Stimulated activated CD4-positive, alpha-beta T cell treated with anti-CD3 and anti-CD28 coated beads, Interleukin-1b, Interleukin-23, amount 100 ng/mL, for 48 hours (primary cell): ENCODE measurements at places on chromosomes 1 and 21.

GRCh38 chr1:89826594-89826993, 5.8 kb downstream of the LRRC8D start:
- DNase-seq, result no peak

- no peak for DNase-seq
Observed at GRCh38 chr1:157045250-157046218, at the start of gene ARHGEF11. Gene ARHGEF11, minus strand, starts transcription at chr1:157045742. Its CDS starts 1,412 bp downstream, at chr1:157044330.

- DNase-seq, result no peak
Observed at GRCh38 chr21:35077466-35077865, 28.4 kb upstream of the RUNX1 start.

- DNase-seq, result peak; percentile 14
Observed at GRCh38 chr1:211606914-211607753, 28.2 kb upstream of the SLC30A1 start.

GRCh38 chr1:66182551-66183178, 351.3 kb upstream of the SGIP1 start:
- DNase-seq, result peak; percentile 63

GRCh38 chr1:155196103-155196892, 11.4 kb downstream of the THBS3 start:
- DNase-seq, result no peak

GRCh38 chr1:52404975-52405338, 555 bp downstream of the PRPF38A start:
- DNase-seq, result no peak

DNA sequence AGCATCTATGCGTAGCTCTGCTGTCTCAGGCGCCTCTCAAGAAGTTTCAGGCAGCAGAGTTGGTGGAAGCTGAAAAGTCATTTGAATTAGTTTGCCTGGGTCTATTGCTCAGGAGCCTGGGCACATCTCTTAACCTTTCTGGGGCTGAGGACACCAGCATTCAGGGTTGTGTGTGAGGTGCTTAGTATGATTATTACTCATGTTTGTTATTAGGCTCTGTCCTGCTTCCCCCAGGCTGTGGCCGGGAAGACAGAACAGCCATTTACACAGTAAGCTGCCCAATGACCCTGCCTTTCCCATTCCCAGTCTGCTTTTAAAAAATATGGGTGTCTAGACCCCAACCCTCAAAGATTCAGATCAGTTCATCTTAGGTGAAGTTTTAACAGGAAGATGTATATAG, 53.9 kb upstream of the CACNA1E start:
- no peak for DNase-seq

DNA sequence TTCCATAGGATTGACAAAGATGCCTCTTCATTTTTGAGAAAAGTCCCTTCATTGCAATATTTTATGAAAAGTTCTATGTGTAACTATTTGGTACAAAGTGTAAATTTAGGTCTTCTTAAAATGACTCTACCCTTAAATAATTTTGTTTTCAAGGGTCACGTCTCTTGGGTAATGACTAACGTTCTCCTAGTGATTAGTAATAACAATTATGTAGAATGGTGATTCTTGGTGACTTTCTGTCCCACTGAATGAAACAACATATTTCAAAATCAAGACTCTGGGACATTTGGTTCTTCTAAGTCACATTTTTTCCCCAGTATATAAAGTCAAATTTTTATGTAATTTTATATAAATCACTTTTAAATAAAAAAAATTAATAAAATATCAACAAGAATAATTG, 277.5 kb upstream of the ADAMTS5 start:
- no peak for DNase-seq

GRCh38 chr1:176752505-176752904, 289.5 kb downstream of the PAPPA2 start:
- no peak for DNase-seq

GRCh38 chr1:45152126-45152525, 54.3 kb downstream of the ZSWIM5 start:
- DNase-seq, result no peak

GRCh38 chr1:212486619-212486975, 53.9 kb downstream of the NENF start:
- no peak for DNase-seq

DNA sequence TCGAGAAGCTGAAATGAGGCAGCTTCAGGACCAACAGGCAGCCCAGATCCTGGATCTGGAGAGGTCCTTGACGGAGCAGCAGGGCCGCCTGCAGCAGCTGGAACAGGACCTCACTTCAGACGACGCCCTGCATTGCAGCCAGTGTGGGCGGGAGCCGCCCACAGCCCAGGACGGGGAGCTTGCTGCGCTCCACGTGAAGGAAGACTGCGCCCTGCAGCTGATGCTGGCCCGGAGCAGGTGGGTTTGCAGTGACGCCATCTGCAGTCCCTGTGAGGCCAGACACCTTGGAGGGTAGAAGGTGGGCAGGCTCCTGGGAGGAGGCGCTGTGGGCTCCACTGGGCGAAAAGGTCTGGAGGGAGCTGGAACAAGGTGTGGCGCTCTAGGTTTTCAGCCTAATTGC, 39.7 kb downstream of the PCNT start:
- DNase-seq, result no peak
